Astrocyte of the cerebellum (primary cell): ENCODE measurements at places on chromosomes 5 and 9.

DNA sequence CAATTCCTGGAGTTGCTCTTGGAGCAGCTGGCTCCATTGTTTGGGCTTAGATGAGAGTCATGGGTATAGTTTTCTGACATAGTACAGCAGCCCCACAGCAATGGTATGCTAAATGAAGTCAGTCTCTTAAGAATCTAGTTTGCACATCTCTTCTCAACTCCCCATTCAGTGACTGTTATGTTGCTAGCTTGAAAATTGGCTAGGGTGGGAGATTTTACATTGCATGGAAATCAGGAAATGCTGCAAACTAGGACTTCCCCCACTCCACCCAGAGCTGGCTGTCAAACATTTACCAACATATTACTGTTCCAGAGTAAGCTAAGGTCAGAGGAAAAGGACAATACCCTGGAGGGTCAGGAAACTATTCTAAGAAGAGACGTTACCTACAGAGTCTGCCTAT lies 17.6 kb upstream of the FCHO2 start:
- DNase-seq = no peak

- DNase-seq = no peak
Observed at GRCh38 chr5:133799571-133800237, 168.7 kb downstream of the C5orf15 start.

GRCh38 chr9:101354143-101354764 lies 30.6 kb downstream of the BAAT start:
- DNase-seq = no peak

GRCh38 chr9:95649801-95650213 lies 133.0 kb upstream of the PTCH1 start:
- DNase-seq = peak; percentile 23

DNA sequence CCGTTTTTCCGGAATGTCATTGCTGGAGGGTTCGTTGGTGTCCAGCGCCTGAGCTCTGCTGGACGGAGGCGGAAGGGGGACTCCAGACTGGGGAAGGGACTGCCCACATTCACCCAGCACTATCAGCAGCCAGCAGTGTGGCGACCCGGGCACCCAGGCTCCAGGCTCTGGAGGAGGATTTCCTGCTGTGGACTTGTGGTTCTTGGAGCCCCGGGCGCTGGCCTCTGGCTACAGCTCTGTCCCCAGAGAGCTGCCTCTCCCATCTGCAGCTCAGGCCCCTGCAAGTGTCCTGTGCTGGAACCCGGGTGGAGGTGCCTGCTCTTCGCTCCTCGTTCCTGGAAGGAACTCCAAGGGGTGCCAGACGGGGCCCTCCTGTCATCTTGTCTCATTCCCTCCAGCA lies 152.6 kb downstream of the RGS3 start:
- no peak for DNase-seq

- DNase-seq = no peak
Observed at GRCh38 chr5:160772854-160773253, 79.2 kb downstream of the ATP10B start.

- DNase-seq = no peak
Observed at GRCh38 chr5:68873198-68873597, 220.6 kb upstream of the SLC30A5 start.

DNA sequence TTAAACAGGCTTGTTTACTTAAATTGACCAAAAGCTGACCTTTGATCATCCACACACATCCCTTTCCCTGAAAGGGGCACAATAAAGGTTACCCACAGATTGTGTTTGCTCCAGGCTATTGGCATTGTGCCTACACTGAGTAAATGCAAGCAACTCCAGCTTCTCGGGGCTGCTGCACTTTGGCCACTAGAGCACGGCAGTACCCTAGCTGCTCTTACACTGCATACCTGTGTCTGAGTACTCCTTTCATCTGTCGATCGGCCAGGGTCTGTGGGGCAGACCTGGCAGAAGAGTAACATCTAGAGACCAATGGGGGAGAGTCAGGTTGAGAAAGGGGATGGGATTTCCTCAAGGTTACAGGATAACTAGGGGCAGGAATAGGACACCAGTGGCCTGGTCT lies 281.9 kb upstream of the NMUR2 start:
- DNase-seq = no peak

DNA sequence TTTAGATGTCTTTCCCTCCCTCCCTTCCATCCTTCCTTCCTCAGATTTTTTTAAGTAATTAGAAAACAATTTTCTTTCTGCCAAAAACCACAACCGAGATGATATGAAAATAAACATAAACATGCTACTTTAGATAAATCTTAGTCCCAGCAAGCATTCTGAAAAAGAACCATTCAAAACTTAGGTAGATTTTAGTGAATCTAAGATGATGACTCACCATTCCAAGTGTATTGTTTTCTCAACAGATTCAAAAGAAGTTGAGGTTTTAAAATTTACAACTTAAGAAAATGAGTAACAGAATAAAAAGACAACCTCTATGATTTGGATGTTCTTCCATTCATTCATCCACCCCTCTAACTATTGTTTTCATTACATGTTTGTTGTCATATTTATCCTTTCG lies 465.1 kb downstream of the PDE4D start:
- no peak for DNase-seq

DNA sequence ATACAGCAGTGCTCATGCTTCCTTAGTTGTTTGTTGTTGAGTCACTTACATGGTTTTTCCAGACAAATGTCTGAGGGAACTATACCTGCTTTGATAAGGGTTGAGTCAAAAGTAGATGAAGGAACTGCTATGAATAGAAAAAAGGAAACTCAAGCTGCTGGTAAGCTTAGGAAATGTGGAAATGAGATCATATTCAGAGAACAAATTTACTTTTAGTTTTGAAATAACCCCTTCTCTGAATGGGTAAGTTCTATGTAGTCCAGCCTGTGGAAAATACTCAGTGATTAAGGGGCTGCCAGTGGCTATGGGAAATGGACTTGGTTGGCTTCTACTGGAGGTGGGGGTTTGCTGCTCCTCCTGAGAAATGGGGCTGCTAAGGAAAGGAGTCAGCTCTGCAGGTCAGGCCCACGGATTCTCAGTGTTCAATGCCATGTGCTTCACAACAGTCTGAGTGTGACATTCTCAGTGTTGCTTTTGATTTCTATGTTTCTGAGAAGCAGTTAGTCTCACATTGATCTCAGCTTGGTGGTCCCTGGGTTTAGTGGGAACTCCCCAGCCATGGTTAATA lies 47.7 kb upstream of the GLRX start:
- DNase-seq = no peak

DNA sequence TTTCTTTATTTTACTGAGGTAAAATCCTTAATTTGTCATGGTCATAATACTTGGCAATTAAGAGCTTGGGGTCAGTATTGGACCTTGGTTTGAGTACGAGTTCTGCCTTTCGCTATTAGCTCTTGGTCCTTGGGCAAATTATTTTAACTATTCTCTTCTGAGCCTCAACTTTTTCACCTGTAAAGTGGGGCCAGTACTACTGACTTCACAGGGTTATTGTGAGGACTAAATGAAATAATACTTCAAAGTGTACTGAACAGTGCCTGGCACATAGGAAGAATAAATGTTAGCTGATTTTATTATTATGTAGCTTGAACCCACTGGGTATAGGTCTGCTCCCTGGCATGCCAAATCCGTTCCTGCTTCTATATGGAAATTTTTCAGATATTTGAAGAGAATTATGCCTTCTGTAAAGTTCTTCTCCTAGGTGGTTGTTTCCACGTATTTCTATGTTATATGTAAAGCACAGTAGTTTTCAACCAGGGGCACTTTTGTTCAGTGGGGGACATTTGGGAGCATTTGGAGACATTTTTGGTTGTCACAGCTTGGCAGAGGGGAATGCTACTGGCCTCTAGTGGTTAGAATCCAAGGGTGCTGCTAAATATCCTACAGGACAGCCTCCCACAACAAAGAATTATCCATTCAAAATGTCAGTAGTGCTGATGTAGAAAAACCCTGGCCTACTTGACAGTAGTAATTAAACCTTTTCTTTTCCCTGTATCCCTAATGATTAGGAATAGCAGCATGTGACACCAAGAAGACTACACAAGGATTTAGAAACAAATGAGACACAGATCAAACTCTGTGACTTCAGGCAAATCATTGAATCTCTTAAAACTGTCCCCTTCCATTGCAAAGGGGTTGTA lies 4.5 kb downstream of the RCL1 start:
- DNase-seq = peak; percentile 16

- no peak for DNase-seq
Observed at GRCh38 chr9:136286359-136286986, 17.4 kb downstream of the CCDC187 start.

GRCh38 chr5:58940446-58940845 lies 357.6 kb downstream of the RAB3C start:
- DNase-seq = no peak

- no peak for DNase-seq
Observed at GRCh38 chr9:116212986-116213692, 59.5 kb downstream of the PAPPA start.

DNA sequence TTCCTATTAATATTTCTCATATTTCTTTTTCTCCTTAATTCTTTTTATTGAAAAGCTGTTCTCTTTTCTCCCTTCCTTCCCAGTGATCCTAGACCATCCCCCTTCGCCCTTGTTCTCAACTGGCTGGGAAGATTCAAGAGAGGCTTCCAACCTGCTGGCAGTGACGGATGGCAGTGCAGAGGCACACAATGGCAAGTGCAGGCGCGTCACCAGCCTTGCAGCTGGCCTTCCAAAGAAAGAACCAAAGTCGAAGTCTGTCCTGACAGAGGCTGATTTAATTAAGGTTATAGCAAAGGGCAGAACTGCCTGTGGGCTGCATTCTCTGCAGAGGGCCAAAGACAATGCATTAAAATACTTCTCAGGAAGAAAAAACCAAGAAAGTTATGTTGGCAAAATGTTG lies 7.4 kb downstream of the CEMIP2 start:
- DNase-seq = no peak

DNA sequence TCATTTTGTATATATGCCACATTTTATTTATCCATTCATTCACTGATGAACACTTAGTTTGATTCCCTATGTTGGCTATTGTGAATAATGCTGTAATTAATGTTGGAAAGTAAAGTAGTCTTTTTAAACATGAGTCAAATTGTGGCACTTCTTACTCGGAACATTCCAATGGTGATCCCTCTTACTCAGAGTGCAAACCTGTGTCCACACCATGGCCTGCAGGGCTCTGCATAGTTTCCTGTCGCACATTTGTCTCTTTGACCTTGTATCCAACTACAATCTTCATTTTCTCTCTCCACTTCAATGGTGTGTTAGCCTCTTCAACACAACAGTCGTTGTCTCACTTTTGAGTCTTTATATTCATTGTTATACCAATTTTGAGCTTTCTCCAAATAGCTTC lies 98.1 kb upstream of the PAPPA start:
- DNase-seq = no peak

DNA sequence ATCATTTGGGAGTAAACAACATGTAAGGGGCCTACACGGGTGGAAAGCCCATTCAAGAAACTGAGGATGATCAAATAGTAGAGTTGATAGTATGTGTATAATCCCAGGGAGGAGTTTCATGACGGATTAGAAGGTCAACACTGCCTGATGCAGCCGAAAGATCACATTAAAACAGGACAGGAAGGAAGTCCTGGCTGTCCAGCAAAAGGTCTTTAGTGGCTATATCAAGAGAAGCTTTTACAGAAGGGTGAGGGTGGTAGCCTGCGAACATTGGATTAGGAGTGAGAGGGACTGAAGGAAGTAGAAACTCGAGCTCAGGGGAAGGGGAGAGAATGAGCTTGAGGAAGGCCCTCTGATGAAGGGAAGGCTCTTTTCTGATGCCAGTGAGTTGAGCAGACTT lies 36.0 kb downstream of the DOCK8 start:
- DNase-seq = no peak

- no peak for DNase-seq
Observed at GRCh38 chr9:122364783-122365150, 6.1 kb upstream of the PTGS1 start.

DNA sequence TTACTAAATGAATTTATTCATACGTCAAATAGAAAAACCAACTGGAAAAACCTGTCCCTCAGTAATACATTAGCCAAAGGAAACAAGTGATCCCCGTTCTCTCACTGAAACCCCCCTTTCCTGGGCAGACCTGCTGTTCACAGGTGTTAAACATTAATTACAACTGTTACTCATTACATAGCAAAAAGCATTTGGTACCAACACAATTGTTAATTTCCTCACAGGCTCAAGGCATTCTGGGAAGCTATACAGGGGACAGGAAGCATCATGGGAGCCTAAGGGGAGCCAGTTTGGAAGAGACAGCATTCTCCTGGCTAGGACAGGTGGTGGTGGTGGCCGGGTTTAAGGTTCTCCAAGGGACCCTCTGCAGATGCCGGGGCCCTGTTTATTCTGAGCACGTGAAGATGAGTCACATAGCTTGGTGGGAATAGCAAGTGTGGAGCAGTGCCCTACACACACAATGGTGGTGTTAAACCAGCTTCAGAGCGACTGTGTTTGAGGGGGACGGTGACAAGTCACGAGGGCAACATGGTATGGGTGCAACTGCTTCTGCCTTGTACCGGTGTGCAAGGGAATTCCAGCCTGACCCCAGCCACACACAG lies 62.6 kb upstream of the SLC25A51 start:
- no peak for DNase-seq

- peak; percentile 27 for DNase-seq
Observed at GRCh38 chr9:80932181-80932580, 757.2 kb downstream of the TLE1 start.

GRCh38 chr5:136655468-136655867 lies 290.1 kb upstream of the TRPC7 start:
- DNase-seq = no peak

GRCh38 chr5:142156839-142157463 lies 48.4 kb downstream of the NDFIP1 start:
- DNase-seq = no peak

GRCh38 chr9:122007837-122008236 lies 85.3 kb downstream of the TTLL11 start:
- DNase-seq = no peak

- no peak for DNase-seq
Observed at GRCh38 chr9:73050065-73050816, 97.4 kb upstream of the ALDH1A1 start.
